Activated CD4-positive, alpha-beta T cell treated with anti-CD3 and anti-CD28 coated beads, Interleukin-2, amount 50 U/mL, for 48 hours (primary cell): ENCODE measurements at places on chromosomes 3 and 15.

DNA sequence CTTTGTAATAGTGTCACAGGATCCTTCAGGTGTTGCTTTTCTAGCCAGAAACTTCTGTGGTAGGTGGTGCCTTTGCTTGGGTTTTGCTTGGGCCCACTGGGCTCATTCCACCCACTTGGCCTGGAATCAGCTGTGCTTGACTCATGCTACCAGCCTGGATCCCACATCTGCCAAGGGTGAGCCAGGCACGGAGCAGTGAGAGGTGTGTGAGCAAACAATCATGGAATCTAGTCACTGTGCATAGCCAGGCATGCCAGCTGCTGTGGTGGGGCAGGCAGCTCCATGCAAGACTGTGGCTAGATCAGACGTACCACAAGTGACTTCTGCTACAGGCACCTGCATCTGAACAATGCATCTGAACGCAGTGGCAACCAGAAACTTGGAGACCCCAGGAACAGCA, 275.9 kb downstream of the UBE2E2 start:
- DNase-seq, result no peak

GRCh38 chr3:156655819-156656550, 18.4 kb upstream of the TIPARP start:
- no peak for DNase-seq

GRCh38 chr15:27973886-27974285, 125.2 kb downstream of the OCA2 start:
- DNase-seq, result no peak

DNA sequence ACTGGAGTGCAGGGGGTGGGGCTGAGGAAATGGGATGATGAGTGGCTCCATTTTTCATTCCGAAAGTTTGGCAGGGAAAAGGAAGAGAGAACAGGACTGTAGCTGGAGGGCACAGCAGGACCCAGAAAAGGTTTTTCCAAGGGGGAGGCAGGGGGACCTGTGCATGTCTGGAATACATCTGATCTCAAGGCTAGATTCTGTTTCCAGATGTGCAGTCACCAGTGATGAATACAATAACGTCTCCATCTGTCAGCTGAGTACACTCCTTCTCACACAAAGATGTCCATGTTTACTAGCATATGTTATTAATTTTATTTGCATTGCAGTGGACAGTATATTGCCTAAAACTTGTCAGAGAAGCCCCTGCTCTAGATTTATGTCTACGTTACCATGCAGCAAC, 39.9 kb upstream of the PRTG start:
- no peak for DNase-seq

DNA sequence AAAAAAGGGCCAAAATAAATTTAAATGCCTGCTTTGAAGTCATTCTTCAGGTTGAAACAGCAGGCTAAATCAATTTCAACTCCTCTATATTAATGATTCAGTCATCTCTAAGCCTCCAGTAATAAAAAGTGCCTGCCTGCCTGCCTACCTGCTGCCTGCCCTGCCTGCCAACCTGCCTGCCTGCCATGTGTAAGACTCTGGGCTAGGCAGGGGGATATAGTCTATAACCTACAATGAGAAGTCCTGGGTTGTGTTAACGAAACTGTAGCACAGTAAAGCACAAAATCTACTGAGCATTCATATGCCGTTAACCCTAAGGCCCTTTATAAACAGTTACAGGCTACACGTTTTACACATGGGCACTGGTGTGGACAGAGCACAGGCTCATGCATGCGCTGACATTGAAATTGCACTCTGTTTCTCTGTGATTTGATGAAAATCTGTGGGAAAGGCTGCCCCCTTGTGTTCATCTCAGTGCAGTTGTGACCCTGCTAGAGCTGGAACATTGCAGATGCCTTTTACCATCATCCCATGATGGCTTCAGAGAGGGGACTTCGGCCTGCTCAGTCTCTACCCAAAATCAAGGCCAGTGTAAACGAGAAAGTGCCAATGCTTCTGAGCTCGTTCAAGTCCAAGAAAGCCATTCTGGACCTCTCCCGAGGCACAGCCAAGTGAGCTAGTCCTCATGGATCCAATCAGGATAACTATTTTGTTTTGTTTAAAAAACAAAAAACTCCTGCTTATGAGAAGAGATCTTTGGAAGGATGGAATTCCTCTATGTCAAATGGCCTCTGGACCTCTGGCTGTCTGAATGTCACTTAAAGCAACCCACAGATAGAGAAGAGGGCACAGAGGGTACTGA, 64.6 kb downstream of the EFL1 start:
- DNase-seq, result peak; percentile 60

GRCh38 chr15:73232776-73233175, 136.0 kb downstream of the HCN4 start:
- no peak for DNase-seq

GRCh38 chr3:130462089-130462488, 54.9 kb upstream of the COL6A6 start:
- no peak for DNase-seq

- peak; percentile 78 for DNase-seq
Observed at GRCh38 chr15:73704869-73705645, 20.9 kb downstream of the CD276 start.

DNA sequence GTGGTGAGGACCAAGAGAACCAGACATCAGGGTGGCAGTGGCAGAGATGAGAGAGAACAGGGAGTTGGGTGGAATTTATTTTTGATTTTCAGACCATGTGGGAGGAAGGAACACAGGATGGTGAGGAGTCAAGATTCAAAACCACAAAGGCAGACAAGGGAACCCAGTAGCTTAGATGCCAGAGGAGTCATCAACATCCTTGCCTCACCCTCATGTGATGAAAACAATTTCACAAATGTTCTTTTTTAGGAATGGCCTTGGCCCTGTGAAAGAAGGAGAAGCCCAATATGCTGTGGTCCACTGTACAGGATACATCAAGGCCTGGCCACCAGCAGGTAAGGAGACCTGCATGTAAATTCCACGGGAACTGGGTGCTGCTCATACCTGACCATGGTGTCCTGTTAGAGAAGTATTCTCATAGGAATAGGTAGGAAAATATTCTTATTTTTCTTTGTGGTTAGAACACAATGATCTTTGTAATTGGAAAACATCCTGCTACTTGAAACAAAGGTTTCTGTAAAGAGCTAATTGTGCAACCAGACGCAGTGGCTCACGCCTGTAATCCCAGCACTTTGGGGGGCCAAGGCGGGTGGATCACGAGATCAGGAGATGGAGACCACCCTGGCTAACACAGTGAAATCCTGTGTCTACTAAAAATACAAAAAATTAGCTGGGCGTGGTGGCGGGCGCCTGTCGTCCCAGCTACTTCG, 110.0 kb downstream of the ARNT2 start:
- DNase-seq, result no peak

- no peak for DNase-seq
Observed at GRCh38 chr3:41338276-41338675, 139.0 kb downstream of the CTNNB1 start.

GRCh38 chr3:46935168-46935858, 41.2 kb downstream of the CCDC12 start:
- no peak for DNase-seq

- no peak for DNase-seq
Observed at GRCh38 chr15:30985081-30985531, 6.3 kb downstream of the MTMR10 start.

GRCh38 chr3:140472306-140473020, 205.4 kb upstream of the TRIM42 start:
- DNase-seq, result no peak

- no peak for DNase-seq
Observed at GRCh38 chr3:66211779-66212178, 9.0 kb upstream of the SLC25A26 start.

DNA sequence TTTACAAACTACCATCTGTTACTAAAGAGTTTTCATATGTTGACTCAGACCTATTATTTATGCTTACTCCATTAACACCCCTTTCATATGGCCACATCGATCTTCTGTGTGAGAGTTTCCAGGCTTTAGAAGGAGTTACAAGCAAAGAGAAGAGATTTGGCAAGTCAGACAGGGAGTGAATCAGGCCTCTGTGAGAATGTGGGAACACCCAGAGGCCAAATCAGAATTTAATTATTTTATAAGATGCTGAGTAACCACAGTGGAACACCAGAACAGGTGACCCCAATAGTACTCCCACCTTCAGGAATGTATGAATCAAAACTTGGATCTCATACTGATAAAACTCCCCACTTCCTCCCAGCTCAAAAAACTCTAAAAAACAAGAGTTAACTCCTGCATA, 42.0 kb downstream of the IFT57 start:
- no peak for DNase-seq

- no peak for DNase-seq
Observed at GRCh38 chr3:53194210-53195065, 33.4 kb downstream of the PRKCD start.

DNA sequence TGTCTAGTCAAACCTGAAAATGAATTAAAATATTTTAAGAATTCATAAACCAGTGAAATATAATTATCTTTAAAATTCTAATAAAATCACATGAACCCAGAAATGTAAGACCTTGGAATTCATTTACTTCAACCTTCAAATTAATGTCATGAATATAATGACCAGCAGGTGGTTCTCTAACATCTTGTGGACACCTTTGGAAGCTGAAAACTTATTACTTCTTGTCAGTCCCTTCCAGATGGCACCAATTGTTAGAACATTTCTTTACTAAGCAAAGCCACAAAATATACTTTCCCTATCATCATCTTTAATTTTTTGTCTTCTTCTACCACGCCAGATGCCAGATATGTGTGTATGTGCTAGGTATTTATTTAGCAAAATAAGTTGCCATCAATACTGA, 240.0 kb downstream of the MBNL1 start:
- no peak for DNase-seq

DNA sequence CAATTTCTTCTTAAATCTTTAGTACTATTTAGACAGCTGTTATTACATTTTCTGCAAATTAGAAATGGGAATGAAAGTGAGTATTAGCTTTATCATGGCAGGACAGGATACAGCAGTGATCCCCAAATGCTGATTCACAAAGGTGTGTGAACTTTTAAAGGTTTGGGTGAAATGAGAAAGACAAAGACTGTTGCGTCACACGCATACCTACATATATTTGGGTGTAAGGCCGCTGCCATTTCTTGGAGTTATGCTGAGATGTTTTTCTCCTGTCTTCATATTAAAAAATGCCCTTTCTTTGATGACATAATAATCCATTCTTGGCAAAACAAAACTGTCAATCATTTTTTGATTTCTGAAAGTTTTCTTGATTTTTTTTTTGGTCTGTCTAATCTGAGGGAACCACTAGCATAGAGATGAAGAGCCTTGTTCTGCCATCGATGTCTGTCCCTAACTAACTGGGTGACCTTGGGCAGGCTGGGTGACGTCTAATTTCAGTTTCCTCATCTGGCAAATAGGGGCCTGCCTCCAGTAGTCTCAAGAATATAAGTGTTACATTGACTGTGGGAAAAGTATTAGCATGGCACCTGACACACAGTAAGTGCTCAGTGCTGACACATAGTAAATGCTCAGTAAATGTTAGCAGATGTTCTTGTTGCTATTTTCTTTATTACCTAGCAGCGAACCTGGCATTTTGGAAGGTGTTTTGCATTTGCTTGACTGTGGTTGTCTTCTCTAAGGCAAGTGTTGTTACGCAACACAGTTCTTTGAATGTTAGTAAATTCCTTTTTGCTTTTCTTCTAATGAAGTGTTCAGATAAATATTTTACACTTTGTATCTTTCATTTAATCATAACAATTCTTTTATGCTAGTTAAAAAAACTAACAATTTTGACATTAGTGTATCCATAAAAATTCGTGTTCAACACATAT, 5.0 kb downstream of the MITF start:
- DNase-seq, result no peak

DNA sequence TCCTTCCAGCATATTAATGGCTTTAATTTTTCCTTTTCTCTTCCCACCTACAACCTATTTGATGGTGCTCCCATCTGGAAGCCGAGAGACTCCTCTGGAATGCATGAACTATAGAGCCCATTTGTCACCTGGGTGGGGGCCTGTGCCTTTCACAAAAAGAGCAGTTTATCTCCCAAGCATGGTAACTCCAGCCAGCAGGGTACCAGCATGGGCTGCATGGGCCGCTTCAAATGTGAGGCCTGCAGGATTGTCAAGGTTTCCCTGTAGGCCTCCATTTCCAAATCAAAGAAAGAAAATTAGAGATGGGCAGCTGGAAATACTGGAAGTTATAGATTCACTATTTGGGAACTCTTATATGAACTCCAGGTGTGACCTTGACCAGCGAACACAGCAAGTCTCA, 50.7 kb upstream of the SKOR1 start:
- DNase-seq, result no peak

DNA sequence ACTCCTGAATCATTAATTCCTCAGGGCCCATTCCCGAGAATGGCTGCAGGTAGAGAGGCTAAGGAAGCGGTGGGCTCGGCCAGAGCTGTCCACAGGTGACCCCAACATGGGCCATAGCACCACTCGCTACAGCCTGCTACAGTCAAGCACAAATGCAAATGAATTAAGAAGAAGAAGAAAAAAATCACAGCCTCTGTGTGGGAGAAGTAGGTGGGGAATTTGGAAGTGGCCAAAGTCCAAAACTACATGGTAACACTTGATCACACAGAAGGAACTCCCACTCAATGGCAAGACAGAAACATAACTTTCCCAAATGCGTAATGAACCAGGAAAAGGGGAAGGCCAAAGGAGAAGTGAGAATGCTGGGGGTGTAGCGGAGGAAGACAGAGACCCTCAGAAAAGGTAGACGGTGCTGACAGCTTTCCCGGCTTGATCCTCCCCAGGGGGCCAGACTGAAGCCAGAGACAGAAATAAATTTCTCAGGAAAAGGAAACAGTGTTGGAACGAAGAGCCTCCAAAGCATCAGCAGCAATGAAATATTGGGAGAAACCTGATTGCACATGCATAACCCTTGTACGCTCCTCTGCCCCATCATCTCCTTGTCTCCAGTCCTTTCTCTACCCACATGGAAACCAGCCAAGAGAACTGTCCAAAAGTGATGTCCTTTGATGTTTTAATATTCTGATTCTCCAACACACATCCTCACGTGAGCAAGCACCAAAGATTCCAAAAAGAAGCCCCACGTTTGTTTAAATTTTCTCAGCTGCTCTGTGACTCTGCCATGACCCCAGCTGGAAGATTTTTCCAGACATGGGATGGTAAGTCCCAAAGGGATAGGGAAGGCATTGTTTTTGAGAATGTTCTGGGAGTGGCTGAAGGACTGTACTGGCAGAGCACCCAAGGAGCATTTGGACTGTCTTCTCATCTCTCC, 107.6 kb downstream of the OXNAD1 start:
- no peak for DNase-seq

GRCh38 chr15:39909007-39909406, 11.1 kb downstream of the GPR176 start:
- DNase-seq, result no peak

GRCh38 chr3:72259755-72260587, 475.0 kb upstream of the PROK2 start:
- DNase-seq, result peak; percentile 42

- DNase-seq, result no peak
Observed at GRCh38 chr15:34682674-34683073, 72.1 kb downstream of the GJD2 start.

DNA sequence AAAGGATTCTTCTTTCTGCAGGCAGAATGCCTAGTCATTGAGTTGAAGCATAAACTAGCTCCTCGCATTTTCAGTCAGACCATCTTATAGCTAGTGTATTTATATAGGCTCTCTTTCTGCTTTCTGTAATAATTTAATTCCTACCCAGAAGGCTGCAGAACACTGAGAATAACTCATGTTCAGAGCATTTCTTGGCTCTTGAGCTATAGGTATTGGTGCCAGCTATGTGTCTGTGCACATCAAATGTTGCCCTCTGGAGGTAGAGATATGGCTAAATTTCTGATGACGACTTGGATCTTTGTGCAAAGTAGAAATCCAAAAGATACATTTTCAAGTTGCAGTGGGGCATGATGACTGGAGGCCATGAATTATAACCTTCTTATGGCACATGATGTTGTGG, 336.2 kb upstream of the TPM1 start:
- DNase-seq, result no peak
